ENCODE measurements at places on chromosomes 3 and 15.
A peak's percentile ranks its signal among the peaks of the same experiment; 100 is the strongest.

DNA sequence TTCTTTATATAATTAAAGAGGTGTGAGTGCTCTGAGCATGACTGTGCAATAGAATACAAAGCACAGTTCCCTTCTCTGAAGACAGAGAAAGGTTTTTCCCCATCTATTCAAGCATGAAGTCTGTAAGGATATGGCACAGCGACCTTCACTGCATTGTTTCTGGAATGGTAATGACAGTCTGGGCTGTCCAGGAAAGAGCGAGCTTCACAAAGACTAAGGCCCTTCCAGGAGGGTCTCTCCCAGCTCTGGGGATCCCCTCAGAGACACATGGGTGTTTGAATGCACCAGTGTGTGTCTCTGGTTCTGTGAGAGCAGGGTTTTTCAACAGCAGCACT is 179.9 kb upstream of the NR2E3 start:
- DNase-seq = no peak

- DNase-seq = peak; percentile 4
Observed at GRCh38 chr3:133880886-133881455, 14.7 kb downstream of the RAB6B start.

GRCh38 chr3:119300991-119301391 is 6.8 kb downstream of the ARHGAP31 start:
- no peak for DNase-seq

DNA sequence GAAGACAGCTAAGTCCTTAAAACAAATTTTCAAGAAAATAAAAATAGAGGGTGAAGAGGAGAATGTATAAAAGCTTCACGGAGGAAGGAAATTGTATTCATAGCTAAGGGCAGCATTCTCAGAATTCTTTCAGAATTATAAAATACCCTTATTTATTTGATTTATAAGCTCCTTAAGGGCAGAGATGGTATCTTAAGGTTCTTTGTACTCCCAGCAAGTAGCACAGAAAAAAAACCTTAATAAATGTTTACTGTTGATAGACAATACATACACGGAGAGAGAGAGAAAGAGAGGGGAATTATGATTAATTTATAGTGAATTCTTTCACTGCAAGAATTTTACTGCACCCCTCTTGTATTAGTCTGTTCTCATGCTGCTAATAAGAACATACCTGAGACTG is 375.6 kb upstream of the CCDC54 start:
- DNase-seq = no peak

GRCh38 chr15:80118956-80119355 is 33.8 kb upstream of the FAH start:
- DNase-seq = no peak

DNA sequence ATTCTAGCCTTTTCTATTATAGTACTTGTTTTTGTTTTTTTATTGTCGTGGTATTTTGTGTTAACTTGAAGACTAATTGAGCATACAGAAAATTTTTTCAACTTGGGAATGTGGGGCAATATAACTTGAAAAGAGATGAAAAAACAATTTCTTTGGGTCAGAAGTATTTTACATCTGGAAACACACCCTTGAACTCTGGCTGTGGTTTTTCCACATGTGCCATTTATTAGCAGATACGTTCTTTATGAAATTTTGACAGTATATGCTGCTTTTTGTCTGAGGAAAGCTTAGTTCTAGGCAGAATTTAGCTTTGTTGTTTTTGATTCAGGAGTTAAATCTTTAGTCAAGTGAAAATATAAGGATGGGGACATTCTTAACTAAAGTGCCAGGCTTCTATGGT is 44.7 kb downstream of the TCF12 start:
- no peak for DNase-seq

DNA sequence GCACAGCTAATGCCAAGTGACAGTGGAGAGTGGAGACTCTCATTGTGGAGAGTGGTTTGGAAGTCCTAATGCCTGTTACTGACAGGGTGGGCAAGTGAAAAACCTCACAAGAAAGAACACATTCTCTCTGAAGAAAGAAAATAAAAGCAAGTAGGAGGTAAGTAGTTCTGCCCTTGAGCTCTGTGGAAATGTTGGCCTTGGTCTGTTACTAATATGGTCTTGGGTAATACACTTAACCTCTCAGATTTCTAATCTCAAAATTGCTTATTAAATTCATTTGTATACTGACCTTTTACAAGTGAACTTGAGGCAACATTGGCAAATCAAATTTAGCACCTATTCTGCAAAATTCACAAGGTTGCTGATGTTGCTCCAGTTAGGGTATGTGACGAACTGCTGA is 291.6 kb upstream of the CBLB start:
- no peak for DNase-seq

GRCh38 chr3:145620002-145620401 is 541.0 kb downstream of the PLOD2 start:
- no peak for DNase-seq

GRCh38 chr3:35602395-35602936 is 36.9 kb upstream of the ARPP21 start:
- DNase-seq = no peak

DNA sequence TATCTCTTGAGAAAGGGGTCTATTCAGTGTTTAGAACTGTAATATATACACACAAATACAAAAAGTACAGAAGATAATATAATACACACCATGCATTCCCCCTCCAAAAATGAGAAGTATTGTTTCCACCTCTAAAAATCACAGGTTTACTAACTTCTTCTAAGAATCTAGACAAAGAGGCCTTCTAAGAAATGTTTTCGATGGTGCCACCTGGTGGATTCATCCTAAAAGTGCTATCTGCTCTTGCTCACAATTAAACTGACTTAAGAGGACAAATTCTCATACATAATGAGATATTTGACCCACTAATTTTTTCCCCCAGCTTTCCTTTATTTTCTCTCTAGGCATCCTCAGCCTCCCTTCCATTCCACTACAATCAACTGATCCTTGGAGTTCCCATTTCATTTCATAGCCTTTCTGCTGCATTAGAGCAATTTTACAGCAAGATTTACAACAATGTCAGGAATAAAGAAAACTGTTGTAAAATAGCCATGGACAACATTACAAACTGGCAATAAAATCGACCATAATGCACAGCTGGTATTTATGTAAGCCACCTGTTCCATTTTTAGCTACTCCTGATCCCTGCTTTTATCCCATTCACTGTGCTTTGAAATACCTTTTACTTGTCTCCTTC is 124.6 kb downstream of the ARRDC4 start:
- no peak for DNase-seq

GRCh38 chr15:38401701-38402100 is 52.2 kb upstream of the FAM98B start:
- DNase-seq = no peak

GRCh38 chr3:59607656-59608055 is 557.8 kb upstream of the CFAP20DC start:
- DNase-seq = no peak

DNA sequence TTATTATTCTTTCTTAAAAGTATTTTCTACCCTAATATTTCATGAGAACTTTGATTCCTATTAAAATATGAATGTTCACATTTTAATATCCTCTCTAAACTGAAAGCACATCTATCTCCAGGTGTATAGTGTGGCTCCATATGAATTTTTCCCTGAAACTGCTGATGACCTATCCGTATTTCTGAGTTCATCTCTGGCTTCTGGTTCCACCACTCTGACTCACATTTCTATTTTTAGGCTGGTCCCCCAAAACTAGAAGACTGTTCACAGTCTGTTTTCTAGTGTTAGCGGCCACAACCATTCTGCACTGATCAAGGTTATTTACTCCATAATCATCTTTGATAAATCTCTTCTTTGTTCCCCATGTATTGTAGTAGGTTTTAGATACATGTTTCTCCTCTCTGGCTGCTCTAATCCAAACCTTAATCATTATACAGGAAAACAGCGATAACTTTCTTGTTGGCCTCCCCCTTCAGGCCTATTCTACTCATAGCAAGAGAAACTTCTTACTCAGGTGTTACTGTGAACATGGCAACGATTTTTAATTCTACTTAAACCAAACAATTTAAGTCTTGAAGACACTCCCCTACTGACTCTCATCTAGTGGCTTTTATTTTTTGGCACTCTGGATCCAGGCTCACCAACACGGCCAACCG is 12.8 kb downstream of the ADPGK start:
- no peak for DNase-seq

- no peak for DNase-seq
Observed at GRCh38 chr3:134333522-134334181, 40.6 kb downstream of the AMOTL2 start.

DNA sequence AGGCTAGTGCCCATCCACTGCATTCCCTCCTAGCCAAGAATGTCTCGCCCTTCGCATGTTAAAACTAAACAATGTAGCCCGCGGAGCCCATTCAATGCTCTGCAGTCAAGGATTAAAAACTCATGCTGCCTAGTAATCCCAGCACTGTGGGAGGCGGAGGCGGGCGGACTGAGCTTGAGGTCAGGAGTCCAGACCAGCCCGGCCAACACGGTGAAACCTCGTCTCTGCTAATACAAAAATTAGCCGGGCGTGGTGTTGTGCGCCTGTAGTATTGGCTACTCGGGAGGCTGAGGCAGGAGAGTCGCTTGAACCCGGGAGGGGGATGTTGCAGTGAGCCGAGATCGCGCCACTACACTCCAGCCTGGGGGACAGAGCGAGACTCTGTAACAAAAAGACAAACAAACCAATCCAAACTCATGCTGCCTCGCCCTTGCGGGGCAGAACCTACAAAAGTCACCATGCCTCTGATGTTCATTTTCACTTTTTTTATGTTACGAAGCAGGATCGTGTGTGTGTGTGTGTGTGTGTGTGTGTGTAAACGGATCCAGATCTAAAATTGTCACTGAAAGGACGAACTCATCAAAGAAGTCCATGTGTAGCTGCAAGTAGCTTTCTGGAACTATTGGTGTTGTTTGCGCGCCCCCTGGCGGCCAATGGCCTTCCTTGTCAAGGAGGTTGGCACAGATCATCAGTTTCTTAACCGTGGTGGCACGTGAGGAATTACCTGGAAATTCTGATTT is 54.8 kb upstream of the SPESP1 start:
- DNase-seq = peak; percentile 91

GRCh38 chr15:42921342-42921731 is 759 bp upstream of the TTBK2 start:
- peak; percentile 56 for DNase-seq

DNA sequence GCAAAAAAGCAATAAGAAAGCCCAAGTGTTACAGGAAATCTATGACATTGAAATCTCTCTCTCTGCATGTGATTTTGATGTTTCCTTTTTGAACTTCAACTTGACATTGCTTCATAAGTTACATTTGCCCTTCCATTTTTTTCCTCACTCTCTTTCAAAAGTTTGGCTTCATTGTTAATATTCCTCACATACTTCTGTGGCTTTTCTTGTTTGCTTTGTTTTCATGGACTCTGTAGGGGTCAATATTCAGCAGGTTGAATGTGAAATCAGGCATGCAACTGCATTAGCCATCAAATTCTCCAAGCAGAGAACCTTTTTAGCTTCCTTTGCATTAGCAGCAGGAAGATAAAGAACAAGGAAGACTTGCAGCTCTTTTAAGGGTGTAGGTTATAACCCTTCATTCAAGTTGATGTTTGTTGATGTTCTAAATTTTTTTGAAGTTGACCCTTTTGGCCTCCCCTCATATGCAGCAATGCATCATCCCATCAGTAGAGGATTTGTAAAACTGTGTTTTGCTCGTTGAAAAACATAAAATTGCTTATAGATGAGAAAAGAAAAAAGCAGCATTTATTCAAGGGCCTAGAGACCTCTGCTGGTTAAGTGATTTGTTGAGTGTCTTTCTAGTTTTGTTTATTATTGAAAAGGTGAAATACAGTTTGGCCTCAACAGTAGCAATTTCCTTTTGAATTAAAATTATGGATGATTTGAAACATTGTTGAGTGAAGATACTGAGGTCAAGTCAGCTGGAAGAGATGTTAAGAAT is 211.4 kb downstream of the IL5RA start:
- DNase-seq = no peak

GRCh38 chr15:55937040-55937439 is 56.4 kb downstream of the NEDD4 start:
- no peak for DNase-seq

GRCh38 chr3:190130037-190130436 is 9.3 kb upstream of the P3H2 start:
- no peak for DNase-seq

DNA sequence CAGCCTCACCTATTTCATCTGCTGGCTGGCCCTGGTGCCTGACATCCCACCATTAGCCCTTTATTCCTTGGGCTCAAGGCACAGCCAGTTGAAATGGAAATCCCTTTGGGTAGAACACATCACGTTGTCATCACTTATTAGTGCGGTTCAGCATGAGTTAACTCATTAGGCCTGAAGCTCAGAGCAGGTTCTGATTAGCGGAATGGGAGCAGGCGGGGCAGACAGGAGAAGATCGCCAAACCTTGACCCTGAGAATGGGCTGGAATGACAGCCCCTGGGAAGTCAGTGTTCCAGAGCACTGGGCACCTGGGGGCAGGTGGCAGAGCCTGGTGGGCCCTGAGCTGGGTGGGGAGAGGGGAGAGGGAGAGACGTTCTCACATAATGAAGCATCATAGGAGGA is 5.8 kb downstream of the ITGA11 start:
- no peak for DNase-seq

GRCh38 chr15:68352401-68353062 is 75.0 kb downstream of the FEM1B start:
- no peak for DNase-seq

DNA sequence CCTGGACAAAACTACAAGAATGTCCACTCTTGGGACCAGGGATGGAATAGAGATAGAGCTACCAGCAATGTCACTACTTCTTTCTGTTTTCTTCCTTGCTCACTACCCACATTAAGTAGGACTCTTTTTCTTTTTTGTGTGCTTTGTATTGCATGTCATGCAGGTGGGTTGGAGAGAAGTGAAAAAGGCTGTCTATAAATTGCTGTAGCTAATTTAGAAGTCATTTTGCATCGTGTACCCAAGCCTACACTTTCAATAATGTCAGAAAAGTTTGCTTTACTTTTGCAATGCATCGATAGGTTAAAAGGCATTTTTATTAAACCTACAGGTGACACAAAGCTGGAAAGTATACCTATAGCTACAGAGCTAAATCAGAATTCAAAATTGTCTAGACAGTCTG is 58.9 kb downstream of the GTF2E1 start:
- no peak for DNase-seq

DNA sequence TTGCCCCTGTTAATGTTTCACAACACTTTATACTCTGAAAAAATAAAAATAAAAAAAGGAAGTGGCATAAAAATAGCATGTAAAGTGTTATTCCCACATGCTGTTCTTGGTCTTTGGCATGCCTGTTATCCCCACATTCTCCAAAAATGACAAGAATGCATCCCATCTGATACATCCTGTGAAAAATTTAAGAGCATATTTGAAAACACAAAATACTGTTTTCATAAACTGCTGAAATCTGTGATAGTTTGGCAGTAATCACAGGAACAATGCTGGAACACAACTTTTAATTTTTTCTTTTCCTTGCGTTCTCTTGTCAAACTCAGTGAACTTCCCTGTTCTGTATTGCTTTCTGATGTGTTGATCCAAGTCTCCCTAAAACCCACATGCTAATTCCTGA is 288.8 kb downstream of the ROBO2 start:
- DNase-seq = no peak
